ENCODE measurements at places on chromosomes 3 and 15. TPM values are rescaled to one million over a fixed set of nuclear protein-coding genes. Genes with fewer than 3 reads are reported as not detected.

Gene GRIP2
- polyA plus RNA-seq: 1.8 TPM

Gene MST1
- 133 TPM for polyA plus RNA-seq

Gene SLC9C1
- 0.70 TPM for polyA plus RNA-seq

Gene ACAD11
- 33.8 TPM for polyA plus RNA-seq

Gene SLC28A2
- 0.99 TPM for polyA plus RNA-seq

Gene AHSG
- 0.58 TPM for polyA plus RNA-seq

Gene NRG4
- polyA plus RNA-seq: 8.8 TPM

Gene C3orf22
- 0.14 TPM for polyA plus RNA-seq

Gene LXN
- 33.4 TPM for polyA plus RNA-seq

Gene EIF2A
- polyA plus RNA-seq: 163 TPM

Gene WHAMM
- polyA plus RNA-seq: 9.4 TPM

Gene GOLGA8R
- polyA plus RNA-seq: 14.0 TPM

Gene IQCH
- 5.7 TPM for polyA plus RNA-seq

Gene ISLR
- 64.0 TPM for polyA plus RNA-seq

Gene GOLGA6D
- polyA plus RNA-seq: 0.22 TPM

Gene CCR3
- not detected for polyA plus RNA-seq

Gene BFSP2
- 0.14 TPM for polyA plus RNA-seq

Gene POLQ
- polyA plus RNA-seq: 4.7 TPM

Gene RARB
- polyA plus RNA-seq: 45.1 TPM

Gene GOLGA6L9
- polyA plus RNA-seq: 25.9 TPM

Gene SERPINI1
- 48.3 TPM for polyA plus RNA-seq

Gene CHL1
- 10.8 TPM for polyA plus RNA-seq

Gene NR2E3
- 0.32 TPM for polyA plus RNA-seq

Gene ANKRD63
- 0.48 TPM for polyA plus RNA-seq

Gene ECE2
- polyA plus RNA-seq: not detected

Gene ADCY5
- polyA plus RNA-seq: 12.7 TPM

Gene LSMEM2
- polyA plus RNA-seq: 0.82 TPM

Gene SAMD7
- not detected for polyA plus RNA-seq

Gene SLC2A2
- polyA plus RNA-seq: 23.3 TPM

Gene OSTN
- polyA plus RNA-seq: 42.6 TPM

Gene P2RY1
- polyA plus RNA-seq: 2.8 TPM

Gene IGF1R
- 61.2 TPM for polyA plus RNA-seq

Gene POMGNT2
- polyA plus RNA-seq: 20.9 TPM

Gene ALDH1A2
- 318 TPM for polyA plus RNA-seq

Gene DALRD3
- 71.4 TPM for polyA plus RNA-seq

Gene DCBLD2
- 49.3 TPM for polyA plus RNA-seq

Gene PIERCE2
- 7.7 TPM for polyA plus RNA-seq

Gene GPR62
- 0.83 TPM for polyA plus RNA-seq

Gene SCN5A
- 2.1 TPM for polyA plus RNA-seq

Gene GDPGP1
- 5.5 TPM for polyA plus RNA-seq

Gene AMT
- 40.0 TPM for polyA plus RNA-seq

Gene CADM2
- 0.79 TPM for polyA plus RNA-seq

Gene LRRN1
- polyA plus RNA-seq: 17.6 TPM

Gene LYZL4
- polyA plus RNA-seq: not detected

Gene TM4SF18
- polyA plus RNA-seq: 24.4 TPM
